Heart left ventricle (tissue), 16 donors: ENCODE measurements at places on chromosomes 1 and 21.

- DNase-seq = no peak
Measured at GRCh38 chr1:247627951-247628350, 22.6 kb downstream of the OR2G3 start.

DNA sequence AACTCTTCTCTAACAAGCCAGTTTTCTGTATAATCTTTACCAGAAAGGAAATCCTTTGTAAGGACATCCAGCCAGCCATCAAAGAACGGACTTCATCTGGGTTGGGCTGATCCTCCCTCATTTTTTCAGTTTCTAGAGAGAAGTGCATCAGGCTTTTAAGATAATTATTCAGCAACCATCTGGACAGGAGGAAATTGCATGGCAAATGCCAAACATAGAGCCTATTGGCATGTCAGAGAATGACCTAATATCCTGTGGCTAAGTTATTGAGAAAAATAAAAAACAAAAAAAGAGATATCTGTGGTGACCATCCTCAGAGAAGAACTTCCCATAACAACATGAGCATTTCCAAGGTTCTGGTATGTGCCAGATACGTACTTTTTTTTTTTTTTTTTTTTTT is 74.9 kb upstream of the BEND5 start:
- no peak for DNase-seq

GRCh38 chr1:162562470-162562828 is 927 bp downstream of the UAP1 start:
- no peak for DNase-seq

DNA sequence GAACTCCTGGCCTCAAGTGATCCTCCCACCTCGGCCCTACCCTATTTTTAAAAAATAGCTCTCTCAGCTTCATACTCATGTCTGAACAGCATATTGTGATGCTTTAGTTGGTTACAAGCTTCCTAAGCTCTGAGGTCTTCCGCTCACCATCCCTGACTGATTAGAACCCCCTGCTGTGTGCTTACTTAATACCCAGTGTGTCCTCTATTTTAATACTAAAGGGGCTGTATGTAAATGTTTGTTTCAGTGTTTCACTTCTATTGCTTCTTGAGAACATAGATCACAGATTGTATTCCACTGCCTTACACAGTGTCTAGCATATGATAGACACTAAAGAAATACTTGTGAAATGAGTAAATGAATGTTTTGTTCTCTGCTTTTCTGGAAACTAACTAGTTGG is 29.8 kb downstream of the ZYG11B start:
- no peak for DNase-seq

DNA sequence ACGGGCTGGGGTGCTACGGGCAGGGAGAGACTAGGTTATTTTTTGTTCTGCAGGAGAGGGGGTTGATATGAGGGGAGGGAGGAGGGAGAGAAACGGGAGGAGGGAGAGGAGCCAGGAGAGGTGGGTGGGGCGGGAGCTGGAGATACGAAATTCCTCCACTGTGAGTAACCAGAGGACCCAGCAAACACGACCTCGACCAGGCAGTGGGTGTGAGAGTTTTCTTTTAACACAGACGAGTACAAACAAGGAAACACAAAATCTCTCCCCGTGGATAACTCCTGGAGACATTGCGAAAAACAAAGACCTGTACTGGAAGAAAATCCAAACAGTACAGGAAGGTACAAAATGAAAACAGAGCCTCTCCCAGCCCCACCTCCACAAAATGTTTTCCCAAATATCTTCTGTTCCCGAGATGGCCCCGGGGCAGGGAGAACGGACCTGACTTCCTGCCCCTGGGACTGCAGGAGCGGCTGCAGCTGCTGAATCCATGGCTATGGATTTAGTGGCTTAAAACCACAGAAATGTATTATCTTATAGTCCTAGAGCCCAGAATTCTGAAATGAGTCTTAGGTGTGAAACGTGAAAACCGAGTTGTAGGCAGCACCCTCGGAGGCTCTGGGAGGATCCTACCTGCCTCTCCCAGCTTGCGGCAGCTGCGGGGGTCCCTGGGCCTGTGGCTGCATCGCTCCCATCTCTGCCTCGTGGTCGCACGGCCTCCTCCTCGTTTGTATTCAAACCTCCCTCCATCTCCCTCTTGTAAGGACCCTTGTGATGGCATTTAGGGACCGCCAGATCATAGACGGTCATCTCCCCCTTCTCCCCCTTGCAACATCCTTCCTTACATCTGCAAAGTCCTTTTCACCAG is 82.2 kb downstream of the RIPK4 start:
- DNase-seq = no peak

- DNase-seq = no peak
Measured at GRCh38 chr1:90044346-90044745, 49.4 kb downstream of the ZNF326 start.

GRCh38 chr1:244460197-244460596 is 876 bp upstream of the CATSPERE start:
- DNase-seq = no peak

- peak; percentile 71 for DNase-seq
Measured at GRCh38 chr1:15760520-15761211, 2.1 kb downstream of the FBLIM1 start.

GRCh38 chr21:40936771-40937261 is 89.9 kb upstream of the DSCAM start:
- no peak for DNase-seq

GRCh38 chr21:38297194-38297631 is 40.4 kb downstream of the KCNJ15 start:
- no peak for DNase-seq

GRCh38 chr1:111271464-111271801 is 19.2 kb upstream of the CHIA start:
- DNase-seq = no peak

DNA sequence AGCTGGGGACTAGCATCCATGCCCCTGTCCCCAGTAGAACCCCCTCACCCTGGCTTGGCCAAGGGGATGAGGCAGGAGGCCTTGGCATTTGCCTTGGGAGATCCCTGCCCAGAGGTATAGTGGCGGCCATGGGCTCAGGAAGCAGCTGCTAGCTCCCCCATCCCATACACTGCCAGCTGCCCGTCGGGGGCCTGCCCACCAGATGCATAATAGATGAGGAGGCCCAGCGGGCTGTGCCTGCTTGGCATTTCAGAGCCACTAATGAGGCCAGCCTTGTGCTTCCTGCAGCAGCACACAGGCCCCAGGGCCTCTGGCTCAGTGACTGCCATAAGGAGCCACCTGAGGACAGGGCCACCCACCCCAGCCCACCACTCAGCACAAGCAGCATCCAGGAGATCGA is 23.6 kb downstream of the RAP1GAP start:
- DNase-seq = no peak

GRCh38 chr1:198620951-198621824 is 17.7 kb upstream of the PTPRC start:
- DNase-seq = no peak

DNA sequence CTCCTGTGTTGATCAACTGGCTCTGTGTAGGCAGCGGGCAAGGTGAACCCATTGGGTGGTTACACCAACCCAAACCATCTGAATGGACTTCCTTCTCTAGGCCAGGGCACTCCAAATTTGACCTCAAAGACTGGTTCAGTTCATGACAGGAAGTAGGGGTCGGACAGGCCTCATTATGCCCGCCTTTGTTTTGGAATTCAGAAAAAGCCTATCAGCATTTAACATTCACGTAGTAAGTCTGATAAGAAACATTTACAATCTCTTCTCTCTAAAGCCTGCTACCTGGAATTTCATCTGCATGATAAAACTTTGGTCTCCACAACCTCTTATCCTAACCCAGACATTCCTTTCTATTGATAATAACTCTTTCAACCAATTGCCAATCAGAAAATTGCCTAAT is 97.1 kb upstream of the ETV3 start:
- no peak for DNase-seq

DNA sequence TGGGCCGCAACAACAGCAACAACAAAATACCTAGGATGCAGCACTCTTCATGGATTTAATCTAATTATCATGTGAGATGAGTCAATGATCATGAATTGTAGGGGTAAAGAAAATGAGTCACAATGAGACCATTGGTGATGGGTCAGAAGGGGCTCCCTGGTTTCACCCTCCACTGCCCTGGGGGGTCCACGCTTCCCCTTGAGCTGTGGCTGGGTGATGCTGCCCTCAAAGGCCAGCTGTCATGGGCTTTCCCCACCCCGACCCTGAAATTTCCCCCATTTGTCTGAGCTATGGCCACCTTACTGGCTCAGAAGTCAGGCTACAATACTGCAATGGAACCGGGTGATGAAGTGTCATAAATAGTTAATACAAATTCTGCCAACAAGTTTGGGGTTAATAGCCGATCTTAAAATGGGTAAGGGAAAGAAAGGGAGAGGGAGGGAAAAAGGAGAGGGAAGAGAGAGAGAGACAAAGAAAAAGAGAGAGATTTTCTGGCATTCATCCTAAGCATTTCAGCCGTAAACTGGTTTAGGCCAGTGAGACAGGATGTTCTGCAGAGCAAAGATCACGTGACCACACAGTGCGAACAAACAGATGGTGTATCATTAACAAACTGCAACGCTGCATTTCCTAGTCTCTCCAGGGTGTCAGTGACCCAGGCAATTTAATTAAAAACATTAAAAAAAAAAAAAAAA is 143.4 kb upstream of the ERRFI1 start:
- DNase-seq = no peak

DNA sequence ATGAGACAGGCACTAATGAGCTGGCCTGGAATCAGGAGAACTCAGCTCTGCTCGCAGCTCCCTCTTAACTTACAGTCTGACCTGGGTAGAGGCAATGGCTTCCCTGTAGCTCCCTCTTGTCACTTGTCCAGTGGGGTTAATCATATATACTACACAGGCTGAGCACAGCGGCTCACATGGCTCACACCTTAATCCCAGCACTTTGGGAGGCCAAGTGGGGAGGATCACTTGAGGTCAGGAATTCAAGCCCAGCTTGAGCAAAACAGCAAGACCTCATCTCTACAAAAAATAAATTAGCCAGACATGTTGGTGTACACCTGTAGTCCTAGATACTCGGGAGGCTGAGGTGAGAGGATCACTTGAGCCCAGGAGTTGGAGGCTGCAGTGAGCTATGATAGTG is 4.2 kb downstream of the S100A6 start:
- DNase-seq = no peak

GRCh38 chr1:46611691-46612221 is 4.9 kb downstream of the MOB3C start:
- no peak for DNase-seq

DNA sequence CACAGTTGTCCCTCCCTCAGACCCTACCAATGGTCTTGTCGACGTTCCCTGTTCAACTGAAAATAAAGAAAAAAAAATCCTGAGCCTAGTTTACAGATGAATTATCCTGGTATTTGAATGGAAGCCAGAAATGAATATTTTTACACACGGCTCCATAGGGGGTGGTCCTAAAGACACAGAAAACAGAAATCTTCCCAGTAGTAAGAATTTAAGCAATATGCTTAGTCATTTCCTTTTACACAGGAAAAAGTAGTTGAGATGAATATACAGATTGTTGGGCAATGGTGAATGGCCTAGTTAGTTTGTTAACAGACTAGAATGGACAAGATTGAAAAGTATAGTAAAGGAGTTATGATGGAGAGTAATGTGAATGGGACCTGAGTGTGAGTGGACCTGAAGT is 67.4 kb downstream of the RGS18 start:
- no peak for DNase-seq

- DNase-seq = no peak
Measured at GRCh38 chr1:84759756-84760155, 69.5 kb upstream of the SSX2IP start.

DNA sequence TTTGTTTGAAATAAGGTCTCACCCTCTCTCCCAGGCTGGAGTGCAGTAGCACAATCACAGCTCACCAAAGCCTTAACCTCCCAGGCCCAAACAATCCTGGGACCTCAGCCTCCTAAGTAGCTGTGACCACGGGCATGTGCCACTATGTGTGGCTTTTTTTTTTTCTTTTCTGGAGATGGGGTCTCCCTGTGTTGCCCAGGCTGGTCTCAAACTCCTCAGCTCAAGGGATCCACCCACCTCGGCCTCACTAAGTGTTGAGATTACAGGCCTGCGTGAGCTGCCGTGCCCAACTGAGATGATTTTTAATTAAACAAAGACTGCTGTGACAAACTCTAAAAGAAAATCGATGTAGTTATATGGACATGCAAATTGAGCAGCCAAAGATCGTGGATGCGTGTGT is 768.4 kb upstream of the ADGRL2 start:
- DNase-seq = no peak

DNA sequence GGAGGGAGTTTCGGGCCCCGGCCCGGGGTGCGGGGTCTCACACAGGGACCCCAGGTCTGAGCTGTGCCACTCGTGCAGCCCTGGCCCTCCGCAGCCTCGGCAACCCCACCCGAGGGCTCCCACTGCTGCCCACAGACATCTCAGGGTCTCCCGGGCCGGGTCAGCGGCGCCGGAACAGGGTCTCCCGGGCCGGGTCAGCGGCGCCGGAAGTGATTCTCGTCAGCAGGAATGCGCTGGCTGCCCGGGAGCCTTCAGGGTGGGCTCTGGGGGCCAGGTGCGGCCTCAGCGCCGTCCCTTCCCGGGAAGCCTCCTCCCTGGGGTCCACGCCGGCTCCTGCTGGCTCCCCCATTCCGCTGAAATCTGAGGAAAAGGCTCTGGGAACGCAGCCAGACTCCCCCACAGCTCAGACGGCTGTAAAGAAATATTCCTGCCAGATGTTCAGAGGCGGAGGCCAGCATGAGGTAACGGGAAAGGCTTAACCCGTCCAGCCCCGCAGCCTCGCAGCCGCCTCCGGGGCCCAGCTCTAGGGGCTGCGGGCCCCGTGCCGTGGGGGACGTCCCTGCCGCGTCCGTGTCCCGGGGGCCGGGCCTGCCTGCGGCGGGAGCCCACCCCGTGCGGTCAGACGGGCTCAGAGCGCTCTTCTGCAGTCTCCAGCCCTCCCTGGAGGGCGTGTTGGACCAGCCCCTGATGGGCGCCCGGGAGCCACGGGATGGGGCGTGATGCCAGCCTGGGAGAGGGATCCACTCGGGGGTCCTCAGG is 8.7 kb upstream of the COL6A1 start:
- DNase-seq = peak; percentile 93

DNA sequence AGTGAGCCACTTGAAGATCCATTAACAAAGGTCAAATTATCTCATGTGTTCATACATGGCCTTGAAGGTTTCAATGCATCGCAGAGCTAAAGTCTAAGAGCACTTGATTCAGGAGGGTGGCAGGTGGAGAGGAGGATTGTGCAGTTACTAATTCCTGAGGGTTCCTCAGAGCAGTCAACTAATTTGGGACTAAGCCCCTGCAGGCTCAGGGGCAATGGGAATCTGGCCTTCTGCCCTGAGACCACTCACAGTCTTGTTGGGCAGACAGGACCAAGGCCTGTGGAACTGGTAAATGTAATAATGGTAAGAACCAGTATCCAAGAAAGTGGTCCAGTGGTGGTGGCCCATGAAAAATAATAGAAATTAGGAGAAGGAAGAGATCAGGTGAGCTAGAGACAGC is 127.4 kb upstream of the HMGB4 start:
- no peak for DNase-seq

- DNase-seq = no peak
Measured at GRCh38 chr1:50476800-50477199, 53.6 kb upstream of the DMRTA2 start.

DNA sequence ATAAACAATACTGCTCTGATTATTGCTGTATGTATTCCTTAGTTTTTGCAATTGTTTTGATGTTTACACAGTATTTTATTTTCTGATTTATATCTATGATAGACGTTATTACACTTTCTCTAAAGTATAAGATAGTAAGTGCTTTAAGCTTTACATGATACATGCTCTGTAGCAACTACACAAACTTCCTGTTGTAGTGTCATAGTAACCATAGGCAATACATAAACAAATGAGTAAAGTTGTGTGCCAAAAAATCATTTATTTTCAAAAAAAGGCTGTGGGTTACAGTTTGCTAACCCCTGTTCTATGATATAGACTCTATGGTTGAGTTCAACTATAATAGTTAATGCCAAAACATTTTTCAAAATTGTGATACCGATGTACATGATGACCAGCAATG is 1156.4 kb downstream of the AMY1C start:
- no peak for DNase-seq

- DNase-seq = no peak
Measured at GRCh38 chr1:82153272-82153629, 352.5 kb downstream of the ADGRL2 start.
